ENCODE measurements at places on chromosomes 5 and 9. TPM values are rescaled to one million over a fixed set of nuclear protein-coding genes. Genes with fewer than 3 reads are reported as not detected.

The GZMA gene
- total RNA-seq, result not detected

The TLX3 gene
- not detected for total RNA-seq

DNA sequence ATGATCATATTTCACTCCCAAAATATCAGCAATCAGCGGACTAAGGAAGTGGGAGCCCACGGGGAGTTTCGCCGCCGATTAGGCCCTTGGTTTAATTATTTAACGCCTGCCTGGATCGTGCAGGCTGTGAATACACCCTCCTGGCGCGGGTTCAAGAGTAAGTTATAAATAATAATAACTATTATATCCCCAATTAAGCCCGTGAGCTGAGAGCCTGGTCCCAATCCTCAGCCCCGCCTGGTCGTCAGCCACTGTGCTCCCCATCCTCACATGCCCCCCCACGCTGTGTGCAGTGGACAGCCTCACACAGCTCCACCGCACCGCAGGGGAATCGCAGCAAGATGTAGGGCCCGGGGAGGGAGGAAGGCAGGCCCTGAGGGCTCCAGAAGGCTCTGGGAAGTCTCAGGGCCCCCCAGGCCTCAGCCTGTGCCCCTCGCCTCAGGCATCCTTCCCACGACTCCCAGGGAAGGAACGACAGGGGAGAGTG, 10.8 kb upstream of the PRRX2 start:
- no peak for DNase-seq

- no peak for DNase-seq
Measured at GRCh38 chr5:1294835-1295649, at the start of gene TERT. TSS of gene TERT (minus strand) at chr5:1295068. CDS start at chr5:1294989, 79 bp downstream.

- DNase-seq, result no peak
Measured at GRCh38 chr5:135047347-135047695, 13.3 kb upstream of the PITX1 start.

DNA sequence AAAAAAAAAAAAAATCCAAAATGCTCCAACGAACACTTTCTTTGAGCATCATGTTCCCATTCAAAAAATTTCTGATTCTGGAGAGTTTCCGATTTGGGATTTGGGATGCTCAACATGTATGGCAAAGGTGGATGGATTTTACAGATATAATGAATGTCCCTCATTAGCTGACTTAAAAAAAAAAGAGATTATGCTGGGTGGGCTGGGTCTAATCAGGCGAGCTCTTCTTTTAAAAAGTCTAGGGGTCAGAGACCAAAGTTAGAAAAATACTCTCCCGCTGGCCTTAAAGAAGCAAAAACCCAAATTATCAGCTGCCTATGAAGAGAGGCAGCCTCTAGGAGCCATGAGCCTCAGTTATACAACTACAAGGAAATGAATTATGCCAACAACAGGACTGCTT, 15.2 kb upstream of the CTNNAL1 start:
- no peak for DNase-seq
